ENCODE measurements at places on chromosomes 2 and 18.

- DNase-seq = no peak
Measured at GRCh38 chr2:128187032-128187654, 96.1 kb downstream of the UGGT1 start.

DNA sequence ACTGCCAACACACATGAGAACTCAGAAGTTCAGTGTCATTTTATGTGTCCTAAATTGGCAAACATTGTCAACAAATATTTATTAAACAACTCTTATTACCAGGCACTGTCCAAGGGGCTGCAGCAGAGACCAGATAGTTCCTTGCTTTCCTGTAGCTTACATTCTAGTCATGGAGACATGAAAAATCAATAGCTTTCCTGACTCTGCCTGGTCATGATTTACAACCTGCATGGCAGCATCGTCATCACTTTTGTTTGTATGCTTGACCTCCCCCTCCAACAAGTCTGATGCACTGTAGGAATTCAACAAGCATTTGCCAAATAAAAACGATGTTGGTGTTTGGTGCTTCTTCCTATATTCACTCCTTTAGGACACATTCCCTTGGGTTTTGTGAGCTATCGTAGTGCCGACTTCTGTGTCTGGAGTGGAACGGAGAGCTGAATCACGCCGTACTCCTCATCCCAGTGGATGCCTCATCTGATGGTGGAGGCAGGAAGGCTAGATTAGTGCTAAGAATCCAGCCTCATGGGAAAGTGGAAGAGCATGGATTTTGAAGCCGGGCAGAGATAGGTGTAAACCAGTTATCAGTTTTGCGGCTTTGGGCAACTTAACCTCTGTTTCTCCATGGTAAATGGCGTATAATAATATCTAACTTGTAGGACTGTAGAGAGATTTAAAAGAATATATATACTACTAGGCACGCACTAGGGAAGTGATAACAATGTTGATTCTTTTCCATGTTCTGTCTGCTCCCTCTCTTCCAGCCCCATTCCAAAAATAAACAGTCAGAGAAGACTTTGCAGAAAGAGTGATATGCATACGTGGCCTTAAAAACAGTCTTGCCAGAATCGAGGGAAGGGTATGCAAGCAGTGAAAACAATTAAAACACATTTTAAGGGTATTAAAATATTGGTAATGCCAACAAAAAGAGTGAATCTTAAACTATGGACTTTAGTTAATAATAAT, 120.5 kb upstream of the ZFP36L2 start:
- no peak for DNase-seq

- no peak for DNase-seq
Measured at GRCh38 chr2:201685156-201685555, 13.3 kb downstream of the MPP4 start.

DNA sequence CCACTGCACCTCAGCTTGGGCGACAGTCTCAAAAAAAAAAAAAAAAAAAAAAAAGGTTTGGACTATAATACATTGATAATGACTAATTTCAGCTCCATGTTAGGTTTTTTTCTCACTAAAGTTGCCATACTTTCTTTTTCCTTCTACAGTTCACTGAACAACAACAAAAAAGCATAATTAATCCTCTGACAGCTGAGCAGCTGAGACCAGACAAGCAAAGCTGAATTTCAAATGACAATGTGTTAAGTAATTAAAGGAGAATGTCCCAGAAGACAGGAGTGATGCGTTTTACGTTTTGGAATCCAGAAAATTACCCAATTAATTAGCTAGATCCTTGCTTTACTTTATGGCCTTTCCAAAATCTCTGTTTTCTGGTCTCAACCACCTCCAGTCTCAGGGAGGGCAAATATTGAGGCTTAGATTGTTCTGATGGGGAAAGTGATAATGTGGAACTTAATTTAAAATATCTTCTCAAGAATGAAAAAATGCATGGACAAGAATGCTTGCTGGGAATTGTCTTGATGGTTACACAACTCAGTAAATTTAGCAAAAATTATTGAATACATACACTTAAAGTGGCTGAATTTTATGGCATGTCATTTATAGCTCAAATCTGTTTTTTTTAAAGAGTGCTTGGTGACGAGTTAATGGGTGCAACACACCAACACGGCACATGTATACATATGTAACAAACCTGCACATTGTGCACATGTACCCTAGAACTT, 17.4 kb upstream of the RMDN2 start:
- no peak for DNase-seq

DNA sequence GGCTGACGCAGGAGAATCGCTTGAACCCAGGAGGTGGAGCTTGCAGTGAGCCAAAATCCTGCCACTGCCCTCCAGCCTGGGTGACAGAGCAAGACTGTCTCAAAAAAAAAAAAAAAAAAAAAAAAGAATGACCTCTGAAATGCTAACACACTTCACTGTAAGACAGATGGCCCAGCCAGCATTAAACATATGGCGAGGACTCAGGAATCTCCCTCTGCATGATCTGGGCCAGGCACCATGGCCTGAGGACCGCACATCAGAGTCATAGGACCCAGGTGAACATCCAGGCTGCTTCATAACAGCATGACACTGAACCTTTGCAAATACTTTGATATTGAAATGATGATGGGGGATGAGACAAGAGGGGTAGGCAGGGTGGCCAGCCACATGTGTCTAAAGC, 56.1 kb upstream of the DNMT3A start:
- no peak for DNase-seq

DNA sequence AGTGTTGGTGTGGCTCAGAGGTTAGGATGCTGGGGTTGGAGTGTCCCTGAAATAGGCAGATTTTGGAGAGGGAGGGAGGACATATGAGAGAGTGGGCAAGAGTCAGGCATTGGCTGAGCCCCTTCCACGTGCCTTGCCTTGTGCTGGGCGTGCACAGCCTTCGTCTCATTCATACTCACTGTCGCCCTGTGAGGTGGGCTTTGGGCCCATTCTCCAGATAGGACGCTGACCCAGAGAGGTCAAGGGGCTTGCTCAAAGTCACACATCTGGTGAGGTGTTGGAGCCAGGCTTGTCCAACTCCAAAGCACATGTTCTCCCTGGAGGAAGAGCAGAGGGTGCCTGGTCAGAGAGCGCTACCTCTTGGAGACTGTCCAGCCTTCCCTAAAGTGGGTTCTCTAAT, 166.8 kb downstream of the DYSF start:
- DNase-seq = no peak

DNA sequence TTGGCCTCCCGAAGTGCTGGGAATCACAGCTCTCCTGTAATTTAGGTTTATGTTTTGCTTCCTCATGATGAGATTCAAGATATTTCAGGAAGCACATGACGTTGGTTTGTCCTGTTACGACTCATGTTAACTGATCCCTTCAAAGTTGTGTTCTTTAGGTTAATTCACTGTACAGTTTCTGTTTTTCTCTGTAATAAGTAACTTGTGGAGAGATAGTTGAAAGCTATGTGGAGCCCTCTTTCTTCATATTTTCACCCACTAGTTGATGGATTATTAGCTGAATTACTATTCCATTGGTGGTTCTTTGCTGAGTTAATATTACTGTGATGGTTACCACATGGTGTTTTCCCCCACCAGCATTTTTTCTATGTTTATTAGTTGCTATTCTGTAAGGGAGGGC, 18.3 kb upstream of the CHCHD5 start:
- no peak for DNase-seq

DNA sequence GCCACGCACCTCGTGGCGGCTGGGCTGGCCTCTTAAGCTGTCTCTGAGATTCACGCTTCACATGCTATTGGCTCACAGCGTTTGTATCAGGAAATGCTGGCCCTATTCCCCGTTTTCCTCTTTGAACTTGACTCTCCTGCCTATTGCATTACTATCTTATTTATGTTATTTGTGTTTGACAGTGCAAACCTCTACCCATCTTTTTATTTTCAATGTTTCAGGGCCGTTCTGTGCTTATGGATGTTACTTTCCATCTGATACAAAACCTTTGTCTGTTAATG, 149.9 kb upstream of the TWIST2 start:
- no peak for DNase-seq

- no peak for DNase-seq
Measured at GRCh38 chr2:25833566-25833965, 44.7 kb downstream of the ASXL2 start.

DNA sequence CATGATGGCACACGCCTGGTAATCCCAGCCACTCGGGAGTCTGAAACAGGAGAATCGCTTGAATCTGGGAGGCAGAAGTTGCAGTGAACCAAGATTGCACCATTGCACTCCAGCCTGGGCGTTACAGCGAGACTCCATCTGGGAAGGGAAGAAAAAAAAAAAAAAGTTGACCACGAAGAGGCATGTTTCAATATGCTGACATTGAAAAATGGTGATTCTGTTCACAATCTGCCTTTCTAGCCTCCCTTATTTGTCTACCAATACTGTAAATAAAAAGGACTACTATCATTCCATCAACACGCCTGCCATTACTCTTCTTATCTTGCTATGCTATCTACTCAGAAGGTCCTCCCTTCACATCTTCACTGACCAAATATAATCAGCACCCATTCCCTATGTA, 18.4 kb downstream of the GFPT1 start:
- no peak for DNase-seq

DNA sequence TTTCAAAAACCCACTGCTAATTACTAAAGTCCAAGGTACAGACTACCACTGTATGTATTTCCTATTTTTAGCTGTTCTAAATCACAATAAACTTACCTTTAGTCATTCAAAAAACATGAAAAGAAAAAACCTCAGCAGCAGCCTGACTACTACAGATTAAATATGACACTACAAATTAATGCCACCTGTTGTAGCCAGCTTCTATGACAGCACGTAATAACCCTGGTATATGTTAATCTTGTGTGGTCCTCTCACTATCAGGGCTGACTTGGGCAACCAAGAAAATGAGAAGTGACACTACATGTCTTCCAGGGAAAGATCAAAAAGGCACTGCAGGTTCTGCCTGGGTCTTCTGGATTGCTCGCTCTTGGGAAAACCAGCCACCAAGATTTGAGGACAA, 90.6 kb upstream of the FAM124B start:
- DNase-seq = no peak

GRCh38 chr18:13555192-13555591, 171.2 kb downstream of the FAM210A start:
- DNase-seq = no peak

DNA sequence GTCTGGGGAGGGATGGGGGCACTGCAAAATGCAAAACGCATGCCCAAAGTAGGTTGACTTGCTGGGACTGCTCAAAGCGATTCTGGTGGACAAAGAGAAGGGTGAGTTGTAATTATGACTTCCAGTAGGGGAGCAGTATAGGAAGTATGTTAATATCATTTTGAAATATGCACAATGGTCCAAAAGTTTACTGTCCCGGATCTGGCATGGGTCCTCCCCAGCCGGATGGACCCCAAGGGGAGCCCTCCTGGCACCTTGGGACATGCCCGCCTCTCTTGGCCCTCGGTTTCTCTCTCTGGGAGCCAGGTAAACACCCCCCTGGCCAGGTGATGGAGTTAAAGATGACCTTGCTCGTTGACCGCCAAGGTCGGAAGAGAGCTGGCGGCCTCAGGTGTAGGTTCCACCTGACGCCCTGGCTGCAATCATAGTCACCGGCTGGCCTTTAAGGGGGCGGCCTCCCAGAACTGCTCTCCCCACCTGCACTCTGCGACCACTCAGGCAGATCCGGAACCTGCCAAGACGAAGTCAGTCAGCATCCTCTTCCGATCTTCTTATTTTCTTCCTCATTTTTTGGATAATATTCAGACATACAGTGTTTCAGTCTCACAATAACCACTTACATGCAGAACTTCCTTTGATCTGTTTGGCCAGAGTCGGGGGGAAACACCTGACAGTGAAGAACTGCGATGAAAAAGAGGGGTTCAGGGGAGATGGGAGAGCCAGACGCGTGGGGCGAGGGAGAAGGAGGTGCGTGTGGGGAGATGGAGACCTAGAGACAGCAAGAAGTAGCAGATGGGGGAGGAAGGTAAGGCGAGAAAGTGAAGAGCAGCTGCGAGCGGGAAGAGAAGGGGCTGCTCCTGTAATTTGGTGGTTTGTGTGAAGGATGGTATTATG, 148.3 kb downstream of the MEIS1 start:
- no peak for DNase-seq
